ENCODE measurements at places on chromosomes 16 and 17.

GRCh38 chr17:79625706-79626105 is 14.9 kb upstream of the RBFOX3 start:
- DNase-seq = no peak

- no peak for DNase-seq
These were observed 113.5 kb downstream of the CLEC16A start for GRCh38 chr16:11057711-11058345.

- no peak for DNase-seq
These were observed 229.5 kb upstream of the ASIC2 start for GRCh38 chr17:33522623-33523022.

DNA sequence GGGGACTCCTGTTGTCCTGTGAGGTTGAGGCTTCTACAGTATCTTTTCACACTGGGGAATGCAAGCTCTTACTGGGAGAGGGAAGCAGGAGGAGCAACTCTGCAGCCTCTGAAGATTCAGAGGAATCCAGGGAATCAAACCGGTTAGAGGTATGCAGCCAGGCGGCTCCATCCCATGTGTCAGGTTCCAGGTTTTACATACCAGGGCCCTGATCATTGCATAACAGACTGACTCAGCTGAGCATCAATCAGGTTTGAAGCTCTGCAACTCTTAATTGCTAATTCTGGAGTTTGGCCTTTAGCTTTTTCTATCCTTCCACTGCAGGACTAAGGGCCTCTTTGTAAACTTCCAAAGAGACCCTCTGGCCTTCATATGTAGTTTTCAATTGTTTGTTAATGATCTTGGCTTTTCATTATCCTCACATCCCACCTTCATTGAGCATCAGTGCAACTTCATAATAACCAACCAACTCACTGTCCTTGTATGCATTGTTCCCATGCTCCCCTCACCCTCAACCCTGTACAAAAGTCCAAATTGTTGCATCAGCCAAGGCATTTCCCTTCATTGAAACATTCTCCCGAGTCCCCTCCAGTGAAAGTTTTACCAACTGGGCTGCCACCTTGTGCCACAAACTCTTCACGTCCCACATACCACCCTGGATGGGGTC is 59.7 kb upstream of the DHX40 start:
- DNase-seq = no peak

DNA sequence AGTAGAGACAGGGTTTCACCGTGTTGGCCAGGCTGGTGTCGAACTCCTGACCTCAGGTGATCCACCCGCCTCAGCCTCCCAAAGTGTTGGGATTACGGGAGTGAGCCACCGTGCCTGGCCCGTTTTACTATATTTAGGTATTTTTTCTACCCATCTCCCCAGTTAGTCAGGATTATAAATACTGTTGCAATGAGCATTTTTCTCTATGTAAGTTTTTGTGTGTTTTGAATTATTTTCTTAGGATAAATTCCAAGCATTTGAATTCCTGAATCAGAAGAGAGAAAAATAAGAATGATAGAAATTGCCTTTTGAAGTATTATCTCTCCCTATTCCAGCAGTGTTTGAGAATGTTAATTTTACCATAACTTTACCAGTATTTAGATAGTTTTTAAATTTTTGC is 36.6 kb downstream of the KIAA0513 start:
- DNase-seq = no peak

DNA sequence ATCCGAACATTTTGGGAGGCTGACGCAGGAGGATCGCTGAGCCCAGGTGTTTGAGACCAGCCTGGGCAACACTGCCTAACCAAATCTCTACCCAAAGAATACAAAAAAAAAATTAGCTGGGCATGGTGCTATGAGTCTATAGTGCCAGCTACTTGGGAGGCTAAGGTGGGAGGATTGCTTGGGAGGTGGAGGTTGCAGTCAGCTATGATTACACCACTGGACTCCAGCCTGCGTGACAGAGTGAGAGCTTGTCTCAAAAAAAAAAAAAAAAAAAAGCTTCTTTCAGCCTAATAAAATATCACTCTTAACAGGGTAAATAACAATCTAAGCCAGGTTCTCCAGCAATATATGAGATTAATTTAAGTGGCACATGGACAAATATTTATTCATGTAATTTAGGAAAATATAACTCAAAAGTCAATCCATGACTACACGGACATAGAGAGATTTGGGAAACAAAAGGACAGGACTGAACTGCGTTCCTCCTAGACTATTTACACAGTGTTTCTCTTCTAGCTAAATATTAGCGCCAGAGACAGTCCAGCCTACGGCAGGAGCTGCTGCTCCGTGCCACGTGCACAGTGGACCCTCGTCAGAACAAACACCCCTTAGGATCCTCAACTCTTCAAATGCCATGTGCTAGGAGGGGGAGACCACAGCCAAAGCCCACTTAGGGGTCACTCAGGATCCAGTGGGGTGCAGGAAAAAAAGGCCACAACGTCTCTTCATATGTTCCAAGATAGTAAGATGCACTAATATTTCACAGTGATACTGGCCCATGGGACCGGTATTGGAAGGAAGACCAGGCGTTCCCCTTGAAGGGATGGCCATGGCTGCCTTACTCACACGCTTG is 8.7 kb downstream of the USP36 start:
- no peak for DNase-seq

DNA sequence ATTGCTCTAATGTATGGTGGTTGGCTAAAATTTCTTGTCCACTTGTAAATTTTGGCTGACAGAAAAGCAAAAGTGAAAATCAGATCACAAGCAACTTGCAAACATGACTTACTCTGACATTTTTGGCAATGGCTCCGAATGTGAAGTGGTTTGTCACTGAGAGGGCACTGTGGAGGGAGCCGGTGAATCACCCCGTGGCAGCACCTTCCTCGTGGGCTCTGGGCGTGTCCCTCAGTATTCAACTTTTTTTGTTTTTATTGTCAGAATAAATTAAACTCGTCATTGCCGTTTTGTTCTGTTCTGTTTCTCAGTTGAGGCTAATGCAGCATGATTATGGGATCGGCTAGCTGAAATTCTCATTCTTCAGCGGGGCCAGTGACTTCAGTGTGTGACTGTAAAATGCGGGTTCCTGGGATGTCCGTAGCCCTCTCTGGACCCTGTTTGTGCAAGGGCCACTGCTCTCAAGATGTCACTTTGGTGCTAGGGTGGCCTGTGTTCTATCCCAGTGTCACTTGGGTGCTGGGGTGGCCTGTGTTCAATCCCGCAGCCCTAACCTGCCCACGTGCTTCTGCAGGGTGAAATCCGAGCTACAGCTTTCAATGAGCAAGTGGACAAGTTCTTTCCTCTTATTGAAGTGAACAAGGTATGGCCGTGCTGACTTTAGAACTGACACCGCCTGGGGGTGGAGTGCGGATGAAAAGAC is 48.8 kb downstream of the RPA1 start:
- DNase-seq = no peak

- DNase-seq = no peak
These were observed 107.6 kb downstream of the SPACA3 start for GRCh38 chr17:33099252-33099651.

- no peak for DNase-seq
These were observed 27.3 kb downstream of the KDM8 start for GRCh38 chr16:27230562-27231001.

DNA sequence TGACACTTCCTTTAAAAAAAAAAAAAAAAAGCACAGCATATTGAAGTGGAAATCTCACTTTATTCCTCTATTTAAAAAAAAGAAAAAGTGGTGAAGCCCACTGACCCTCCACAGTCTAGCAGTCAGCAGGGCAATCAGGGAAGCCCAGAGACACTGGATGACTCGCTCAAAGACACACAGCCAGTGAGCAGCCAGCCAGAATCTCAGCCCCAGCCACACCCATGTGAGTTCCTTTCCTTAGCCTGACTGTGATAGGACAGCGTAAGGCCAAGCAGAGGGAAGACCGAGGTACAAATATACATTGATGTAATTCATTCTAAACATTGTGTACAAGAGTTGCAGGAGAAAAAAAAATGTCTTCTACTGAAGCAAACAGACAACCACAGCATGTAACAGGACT is 22.5 kb downstream of the XPO6 start:
- no peak for DNase-seq

- no peak for DNase-seq
These were observed 33.2 kb upstream of the TAC4 start for GRCh38 chr17:49881054-49881402.

DNA sequence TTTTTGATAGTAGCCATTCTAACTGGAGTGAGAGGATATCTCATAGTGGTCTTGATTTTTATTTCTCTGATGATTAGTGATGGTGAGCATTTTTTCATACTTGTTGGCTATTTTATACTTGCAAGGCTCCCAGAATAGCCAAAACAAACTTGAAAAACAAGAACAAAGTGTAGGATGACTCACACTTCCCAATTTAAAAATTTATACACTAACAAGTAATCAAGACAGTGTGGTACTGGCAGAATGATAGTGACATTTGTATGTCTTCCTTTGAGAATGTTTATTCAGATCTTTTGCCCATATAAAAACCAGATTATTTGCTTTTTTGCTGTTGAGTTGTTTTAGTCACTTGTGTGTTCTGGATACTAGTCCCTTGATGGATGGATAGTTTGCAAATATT is 17.8 kb downstream of the SPECC1 start:
- no peak for DNase-seq

DNA sequence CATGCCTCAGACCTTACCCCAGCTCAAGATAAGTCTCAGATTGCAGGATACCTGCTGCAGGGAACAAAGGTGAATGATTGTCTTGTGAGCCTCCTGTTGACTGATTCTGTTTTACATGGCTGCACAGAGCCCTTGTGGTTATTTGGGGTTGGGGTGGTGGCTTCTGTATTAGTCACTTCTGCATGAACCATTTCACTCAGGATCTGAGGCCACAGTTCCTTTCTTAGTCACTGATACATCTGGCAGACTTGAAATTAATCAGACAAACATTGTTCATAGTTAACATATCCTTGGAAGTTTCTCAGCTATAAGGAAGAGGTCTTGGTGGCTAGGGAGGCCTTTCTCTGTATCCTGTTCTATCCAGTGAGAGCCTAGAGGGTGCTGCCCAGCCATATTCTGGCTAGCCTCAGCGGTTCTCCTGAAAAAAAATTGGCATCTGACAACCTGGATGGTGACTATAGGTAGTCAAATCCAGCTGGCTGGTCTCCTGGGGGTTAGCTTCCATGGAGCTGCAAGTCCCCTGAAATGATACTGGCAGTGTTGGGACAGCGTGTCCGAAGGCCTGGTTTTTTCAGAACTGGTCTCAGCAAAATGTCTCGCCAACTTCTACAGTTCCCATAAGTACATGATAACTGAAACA is 8.4 kb upstream of the PLK1 start:
- DNase-seq = no peak

DNA sequence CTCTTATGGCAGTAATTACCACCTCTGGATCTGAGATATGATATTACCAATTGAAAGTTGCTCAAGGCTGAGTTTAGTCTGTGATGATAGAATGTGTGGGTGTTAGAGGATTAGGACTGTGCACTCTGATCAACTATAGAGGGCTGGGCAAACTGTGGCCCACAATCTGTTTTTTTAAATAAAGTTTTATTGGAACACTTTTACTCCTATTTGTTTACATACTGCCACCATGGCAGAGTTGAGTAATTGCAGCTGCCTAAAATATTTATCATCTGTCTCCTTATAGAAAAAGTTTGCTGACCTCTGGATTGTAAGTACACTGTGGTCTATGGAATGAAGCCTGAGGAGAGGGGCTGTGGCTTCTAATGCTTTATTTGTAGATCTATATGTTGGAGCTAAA is 71.5 kb upstream of the N4BP1 start:
- no peak for DNase-seq

GRCh38 chr17:75267153-75267410 is 3.9 kb downstream of the MIF4GD start:
- no peak for DNase-seq

Data from stimulated activated CD4-positive, alpha-beta T cell treated with anti-CD3 and anti-CD28 coated beads, Interleukin-1b, Interleukin-23, amount 100 ng/mL, for 1 hour (primary cell).